Activated CD8-positive, alpha-beta memory T cell treated with anti-CD3 and anti-CD28 coated beads for 48 hours (primary cell): ENCODE measurements at places on chromosomes 2 and 18.

DNA sequence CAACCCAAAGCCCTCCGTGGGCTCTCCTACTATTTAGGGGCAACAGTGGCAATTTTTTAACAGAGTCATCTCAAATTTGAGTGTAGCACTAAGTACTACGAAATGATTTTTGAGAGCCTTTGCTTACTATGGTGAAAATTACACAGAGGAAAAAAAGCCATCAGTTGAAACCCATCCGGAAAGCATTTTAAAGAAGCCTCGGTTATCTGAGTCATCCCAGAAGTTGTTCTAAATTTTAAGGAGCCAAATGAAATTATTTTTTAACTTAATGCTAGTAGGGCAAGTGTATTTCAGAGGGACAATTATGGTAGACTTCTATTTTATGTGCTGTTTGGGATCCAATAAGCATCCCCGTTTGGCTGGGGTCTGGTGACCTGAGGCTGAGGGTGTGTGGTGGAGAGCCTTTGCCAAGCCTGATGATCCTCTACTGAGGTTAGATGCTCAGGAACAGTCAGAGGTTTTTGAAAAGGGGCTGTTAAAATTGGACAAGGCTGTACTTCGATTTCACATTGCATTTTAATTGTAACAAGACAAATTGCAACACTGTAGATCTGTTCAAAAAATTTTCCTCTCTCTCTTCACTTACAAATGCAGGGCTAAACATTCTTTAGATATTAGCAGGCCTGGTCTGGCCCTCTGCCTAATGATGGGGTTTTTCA is 47.0 kb downstream of the RAPGEF4 start:
- DNase-seq: no peak

GRCh38 chr18:13574355-13574754 is 152.0 kb downstream of the FAM210A start:
- DNase-seq: no peak

DNA sequence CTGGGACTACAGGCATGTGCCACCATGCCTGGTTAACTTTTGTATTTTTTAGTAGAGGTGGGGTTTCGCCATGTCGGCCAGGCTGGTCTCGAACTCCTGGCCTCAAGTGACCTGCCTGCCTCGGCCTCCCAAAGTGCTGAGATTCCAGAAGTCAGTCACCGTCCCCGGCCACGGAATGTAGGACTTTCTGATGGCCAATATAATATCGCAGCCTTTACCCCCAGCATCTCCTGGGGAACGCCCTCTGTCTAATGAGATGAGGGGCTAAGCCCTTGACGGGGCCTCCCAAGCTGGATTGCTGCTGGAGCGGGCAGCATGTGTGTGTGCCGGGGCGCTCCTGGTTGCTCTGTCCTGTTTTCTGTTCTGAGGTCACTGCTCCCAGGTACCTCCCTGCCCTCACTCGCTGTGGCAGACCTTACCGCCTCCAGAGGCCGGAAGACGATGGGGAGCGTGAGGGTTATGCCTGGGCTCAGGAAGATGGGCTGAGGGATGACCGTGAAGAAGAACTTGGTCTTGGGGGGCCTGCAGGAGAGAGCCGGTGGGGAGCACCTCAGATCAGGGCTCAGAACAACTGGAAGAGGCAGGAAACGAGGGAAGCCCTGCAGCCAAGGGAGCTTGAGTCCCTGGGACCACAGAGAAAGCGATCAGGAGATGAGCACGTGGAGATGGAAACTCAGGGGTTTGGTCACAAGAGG is 9.1 kb downstream of the CFAP65 start:
- DNase-seq: no peak

DNA sequence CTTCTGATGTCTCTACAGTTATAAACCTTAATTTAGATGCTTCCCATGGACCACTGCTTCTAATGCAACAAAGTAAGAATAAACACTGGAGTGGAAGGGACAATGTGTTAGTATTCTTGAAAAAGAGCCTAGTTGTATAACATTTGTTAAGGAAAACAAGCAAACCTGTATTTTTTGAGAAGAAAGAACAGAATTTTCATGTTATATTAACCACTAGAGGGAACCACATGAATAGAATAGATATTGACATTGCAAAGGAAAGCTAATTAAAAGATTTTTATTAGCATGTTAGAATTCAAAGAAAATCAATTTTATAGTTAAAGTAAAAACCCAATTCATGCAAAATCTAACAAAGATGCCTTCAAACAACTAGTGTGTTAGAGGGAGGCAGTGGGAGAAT is 151.2 kb upstream of the BARD1 start:
- DNase-seq: no peak
